Mammary epithelial cell (primary cell): ENCODE measurements at places on chromosomes 13 and 19. TPM values are rescaled to one million over a fixed set of nuclear protein-coding genes. Genes with fewer than 3 reads are reported as not detected.
A peak's percentile ranks its signal among the peaks of the same experiment; 100 is the strongest.

DNA sequence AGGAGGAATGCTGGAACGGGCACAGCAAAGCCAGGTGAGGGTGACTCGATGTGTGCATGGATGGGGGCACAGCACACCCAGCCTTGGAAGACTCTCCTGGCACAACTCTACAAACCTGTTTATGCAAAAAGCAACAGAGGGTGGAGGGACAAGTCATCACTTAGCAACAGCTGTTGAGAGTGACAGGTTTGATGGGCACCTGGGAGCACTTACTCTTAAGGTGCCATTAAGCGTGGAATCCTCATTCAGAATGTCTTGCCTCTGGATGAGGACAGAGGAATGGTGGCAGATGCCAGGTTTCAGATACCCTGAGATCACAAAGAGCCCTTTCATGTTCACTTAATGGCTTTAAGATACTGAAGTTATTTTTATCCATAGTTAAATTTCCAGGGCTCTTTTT, 97.0 kb downstream of the DCT start:
- DNase-seq: no peak

DNA sequence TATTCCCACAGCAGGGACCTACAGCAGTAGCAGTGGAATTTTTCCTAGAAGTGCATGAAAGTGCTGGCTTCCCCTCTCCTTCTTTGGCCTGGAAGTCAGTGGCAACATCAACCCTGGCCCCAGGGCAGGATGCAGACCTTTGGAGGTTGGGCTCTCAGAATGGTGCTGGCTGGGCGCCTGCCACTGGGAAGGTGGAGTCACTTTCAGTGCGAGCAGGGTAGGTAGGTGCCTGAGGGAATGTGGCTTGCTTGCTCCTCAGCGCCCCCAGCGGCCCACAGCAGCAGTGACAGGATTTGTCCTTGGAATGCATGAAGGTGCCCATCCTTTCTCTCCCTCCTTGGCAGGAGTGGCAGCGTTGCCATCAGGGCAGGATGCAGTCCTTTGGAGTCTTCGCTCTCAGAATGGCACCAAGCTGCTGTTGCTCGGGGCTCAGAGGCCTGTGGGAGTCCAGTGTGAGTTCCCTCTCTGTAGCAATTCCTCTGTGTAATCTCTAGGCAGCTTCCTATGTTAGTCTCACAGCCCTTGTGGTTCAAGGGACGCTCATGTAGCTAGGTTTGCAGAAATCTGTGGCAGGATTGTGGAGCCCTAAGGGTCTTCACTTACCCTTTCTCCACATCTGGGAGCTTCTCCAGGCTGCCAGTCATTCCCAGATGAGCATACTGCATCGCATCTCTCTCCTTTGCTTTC, 354.4 kb upstream of the DACH1 start:
- DNase-seq: peak; percentile 46

GRCh38 chr19:9917321-9917720, 19.0 kb downstream of the OLFM2 start:
- DNase-seq: peak; percentile 58

GRCh38 chr19:37951816-37952210, 44.8 kb downstream of the SIPA1L3 start:
- DNase-seq: no peak

DNA sequence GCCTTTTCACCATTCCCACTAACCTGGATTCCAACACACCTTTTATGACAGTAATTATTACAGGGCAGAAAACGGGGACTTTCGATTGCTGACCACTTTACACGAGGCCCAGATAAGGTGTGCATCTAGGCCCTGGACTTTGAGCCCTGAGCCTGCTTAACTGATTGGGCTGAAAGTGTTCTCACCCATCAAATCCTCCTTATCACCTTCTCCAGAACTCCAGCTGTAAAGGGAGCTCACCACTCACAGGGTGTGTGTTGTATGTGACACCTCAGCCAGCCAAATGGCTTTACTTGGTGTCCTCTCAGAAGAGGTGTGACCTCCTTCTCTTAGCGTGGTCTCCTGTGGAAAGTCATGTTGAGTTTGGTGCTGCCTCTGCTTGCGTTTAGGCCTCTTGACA, 36.5 kb downstream of the SIPA1L3 start:
- DNase-seq: no peak

DNA sequence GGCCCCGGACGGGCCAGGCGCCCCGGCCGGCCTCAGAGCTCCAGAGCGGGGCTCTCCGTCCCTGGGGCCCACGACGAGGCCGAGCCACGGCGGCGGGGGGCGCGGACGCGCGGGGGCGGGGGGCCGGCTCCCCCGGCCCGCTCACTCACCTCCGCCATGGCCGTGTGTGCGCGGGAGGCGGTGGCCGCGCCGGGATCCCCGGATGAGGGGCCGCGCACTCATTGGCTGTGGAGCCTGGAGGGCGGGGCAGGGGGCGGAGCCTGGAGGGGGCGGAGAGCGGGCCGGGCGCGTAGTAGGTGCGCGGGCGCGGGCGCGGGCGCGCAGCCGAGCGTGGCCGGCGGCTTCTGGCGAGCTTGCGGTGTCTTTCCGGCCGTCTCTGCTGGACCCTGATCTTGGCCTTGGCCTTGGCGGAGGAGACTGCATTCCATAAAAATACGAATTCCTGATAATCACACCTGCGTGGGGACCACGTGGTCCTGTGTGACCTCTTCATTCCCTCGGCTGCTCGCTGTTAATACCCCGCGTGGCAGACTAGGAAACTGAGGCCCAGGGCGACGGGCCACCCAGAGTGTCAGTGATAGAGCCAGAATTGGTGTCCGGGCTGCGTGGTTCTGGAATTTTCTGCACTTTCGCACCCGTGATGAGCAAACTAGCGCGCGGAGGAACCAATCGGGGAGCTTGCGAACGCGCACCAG, at the start of gene MIER2:
Gene MIER2 (minus strand): TSS at position 172 of the 695 bp plus-strand sequence. CDS start 14 bp downstream, at position 158.
- peak; percentile 64 for DNase-seq

DNA sequence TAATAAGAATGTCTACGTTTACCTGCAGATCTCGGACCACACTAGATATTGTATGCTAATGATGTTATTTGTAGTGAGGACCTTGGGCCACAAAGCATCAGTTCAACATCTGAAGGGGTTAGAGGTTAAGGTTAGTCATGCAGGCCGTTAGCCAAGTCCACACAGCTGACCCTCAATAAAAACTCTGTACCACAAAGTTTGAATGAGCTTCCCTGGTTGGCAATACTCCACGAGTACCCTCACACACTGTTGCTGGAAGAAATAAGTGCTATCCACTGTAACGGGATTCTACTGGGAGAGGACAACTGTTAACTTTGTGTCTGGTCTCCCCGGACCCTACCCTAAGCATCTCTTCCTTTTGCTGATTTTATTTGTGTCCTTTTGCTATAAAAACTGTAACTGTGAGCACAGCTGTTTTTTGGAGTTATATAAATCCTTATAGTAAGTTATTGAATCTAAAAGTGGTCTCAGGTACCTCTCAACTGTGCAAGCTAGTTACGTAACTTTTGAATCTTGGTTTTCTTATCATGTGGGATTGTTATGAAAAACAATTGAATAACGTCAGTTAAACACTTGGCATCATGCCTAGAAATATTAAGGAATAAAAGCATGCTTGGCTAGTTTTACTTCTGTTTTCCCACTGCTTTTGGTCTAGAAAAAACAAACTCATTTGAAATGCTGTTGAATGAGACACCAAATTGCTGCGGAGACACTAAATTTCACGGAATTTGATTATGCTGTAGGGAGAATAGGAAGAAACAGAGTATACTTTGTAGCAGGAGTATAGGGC, 181.5 kb downstream of the DNAJC3 start:
- DNase-seq: no peak

GRCh38 chr13:20824762-20825476, 51.2 kb upstream of the EEF1AKMT1 start:
- no peak for DNase-seq

DNA sequence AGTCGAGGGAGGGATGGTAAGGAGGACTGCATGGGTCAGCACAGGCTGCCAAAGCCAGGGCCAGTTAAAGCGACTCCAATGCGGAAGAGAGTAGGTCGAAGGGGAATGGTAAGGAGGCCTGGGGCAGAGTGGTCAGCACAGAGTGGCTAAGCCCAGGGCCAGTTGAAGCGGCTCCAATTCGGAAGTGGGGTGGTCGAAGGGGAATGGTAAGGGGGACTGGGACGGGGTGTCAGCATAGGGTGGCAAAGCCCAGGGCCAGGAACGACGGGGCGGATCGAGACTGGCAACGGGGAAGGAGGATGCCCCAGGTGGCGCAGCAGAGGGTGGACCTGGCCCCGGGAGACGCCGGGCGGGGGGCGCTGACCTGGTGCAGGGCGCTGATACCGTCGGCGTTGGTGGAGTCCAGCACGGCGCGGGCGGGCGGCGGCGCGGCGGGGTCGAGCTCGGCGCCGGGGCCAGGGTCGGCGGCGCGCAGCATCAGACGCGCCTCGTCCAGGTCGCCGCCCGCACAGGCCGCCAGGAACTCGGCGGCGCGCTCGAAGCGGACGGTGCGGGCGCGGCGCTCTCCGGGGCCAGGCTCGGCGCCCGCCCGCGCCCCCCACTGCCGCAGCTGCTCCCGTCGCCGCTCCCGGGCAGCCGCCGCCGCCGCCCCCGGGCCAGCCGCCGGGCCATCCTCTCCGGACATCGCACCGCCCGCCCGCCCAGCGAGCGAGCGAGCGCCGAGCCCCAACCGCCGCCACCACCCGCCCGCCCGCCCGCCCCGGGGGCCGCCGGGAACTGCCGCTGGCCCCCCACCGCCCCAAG, at the start of gene PPP1R12C:
Gene PPP1R12C (minus strand): TSS at position 779 of the 804 bp plus-strand sequence. CDS start 94 bp downstream, at position 685.
- DNase-seq: no peak

DNA sequence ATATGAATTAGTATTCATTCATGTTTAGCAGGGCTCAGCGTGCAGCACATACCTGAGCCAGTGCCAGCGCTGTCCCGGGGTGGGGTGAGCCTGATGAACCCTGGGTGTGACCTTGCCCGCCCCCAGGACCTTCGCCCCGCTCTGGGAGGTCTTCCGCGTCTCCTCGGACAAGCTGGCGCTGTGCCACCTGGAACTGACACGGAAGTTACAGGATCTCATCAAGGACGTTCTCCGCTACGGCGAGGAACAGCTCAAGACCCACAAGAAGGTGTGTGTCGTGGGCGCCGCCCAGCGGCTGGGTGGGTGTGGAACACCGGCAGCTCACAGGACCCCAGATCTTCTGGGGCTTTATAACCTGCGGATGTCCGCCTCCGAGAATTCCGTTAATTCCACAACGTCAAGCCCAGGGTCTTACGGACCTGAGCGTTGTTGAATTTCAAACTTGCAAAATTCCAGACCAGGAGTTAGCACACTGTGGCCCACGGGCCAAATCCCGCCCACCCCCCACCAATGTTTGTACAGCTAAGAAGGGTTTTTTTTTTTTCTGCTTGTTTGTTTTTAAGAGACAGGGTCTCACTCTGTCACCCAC, 15.4 kb downstream of the FCHO1 start:
- peak; percentile 68 for DNase-seq

- peak; percentile 52 for DNase-seq
Measured at GRCh38 chr13:23778879-23779278, 110.3 kb downstream of the MIPEP start.

GRCh38 chr19:4633140-4633967, 6.0 kb upstream of the TNFAIP8L1 start:
- peak; percentile 84 for DNase-seq

GRCh38 chr13:97257800-97258799, 36.0 kb downstream of the MBNL2 start:
- peak; percentile 79 for DNase-seq

DNA sequence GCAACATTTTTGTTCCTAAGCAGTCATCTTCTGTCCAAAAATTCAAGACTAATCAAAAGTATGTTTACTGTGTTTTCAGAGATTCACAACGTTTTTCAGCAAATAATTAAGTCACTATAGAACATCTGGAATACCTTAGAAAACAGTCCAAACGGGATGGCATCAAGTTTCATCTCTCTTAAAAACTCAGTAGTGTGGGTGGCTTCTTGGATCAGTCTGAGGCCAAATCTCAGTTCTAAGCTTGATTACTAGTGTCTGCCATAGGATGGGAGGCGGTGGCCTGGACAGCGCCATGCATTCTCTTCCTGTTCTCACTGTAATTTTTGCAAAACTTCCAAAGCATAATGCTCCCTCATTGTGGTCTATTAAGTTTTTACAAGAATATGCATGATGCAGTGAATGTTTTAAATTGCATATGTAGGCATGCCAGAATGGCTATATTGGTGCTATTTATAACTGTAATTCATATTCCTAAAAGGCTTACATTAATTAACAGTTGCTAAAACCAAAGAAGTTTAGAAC, 37.1 kb downstream of the ANKRD10 start:
- no peak for DNase-seq

DNA sequence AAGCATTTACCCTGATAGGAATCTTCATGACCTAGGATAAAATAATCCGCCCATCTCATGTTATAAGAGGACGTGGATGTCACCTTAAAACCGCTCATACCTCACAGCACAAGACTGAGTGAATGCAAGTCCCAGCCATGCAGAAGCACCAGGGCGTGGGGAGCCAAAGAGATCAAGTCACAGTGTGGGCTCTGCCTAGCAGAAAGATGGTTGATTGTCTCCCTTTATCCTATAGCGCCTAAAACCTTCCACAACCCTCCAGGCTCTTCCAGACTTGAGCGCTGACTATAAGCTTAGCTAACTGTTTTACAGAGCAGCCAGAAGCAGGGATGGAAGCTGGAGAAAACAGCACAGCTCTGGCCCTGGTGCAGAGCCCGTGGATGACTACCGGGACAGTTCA, 6.8 kb upstream of the ANKRD10 start:
- no peak for DNase-seq

- no peak for DNase-seq
Measured at GRCh38 chr19:1076046-1076386, 9.0 kb downstream of the ARHGAP45 start.

DNA sequence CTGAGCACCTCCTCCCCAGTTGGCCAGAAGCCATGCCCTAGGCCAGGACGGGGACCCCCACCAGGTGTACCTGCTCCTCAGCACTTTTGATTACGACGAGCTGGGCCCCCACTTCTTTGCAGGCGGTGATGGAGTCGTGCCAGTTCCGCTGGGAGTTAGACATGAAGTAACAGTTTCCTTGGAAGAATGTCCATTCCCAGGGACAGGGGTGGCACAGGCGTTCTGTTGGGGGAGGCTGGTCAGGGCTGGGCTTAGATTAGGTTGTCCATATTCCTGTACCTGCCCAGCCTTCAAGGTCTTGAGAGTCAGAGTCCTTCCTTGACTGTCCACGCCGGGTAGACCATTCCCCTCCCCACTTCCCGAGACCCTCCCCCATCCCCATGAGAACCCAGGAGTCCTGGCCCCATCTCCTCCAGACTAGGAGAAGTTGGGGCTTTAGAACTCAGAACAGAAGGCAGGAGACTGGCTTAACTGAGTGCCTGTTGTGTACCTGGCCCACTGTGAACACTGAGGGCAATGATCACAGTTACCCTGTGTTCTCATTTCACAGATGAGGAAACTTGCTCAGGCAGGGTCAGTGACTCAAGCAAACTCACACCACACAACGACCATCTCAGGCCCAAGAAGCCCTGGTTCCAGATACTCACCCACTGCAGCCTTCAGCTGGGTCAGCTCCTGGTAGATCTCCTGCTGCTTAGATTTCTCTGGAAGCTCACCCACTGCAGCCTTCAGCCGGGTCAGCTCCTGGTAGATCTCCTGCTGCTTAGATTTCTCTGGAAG, 2.3 kb downstream of the CD209 start:
- DNase-seq: no peak

- DNase-seq: no peak
Measured at GRCh38 chr13:33158816-33159215, 126.7 kb downstream of the STARD13 start.

ZBTB32 gene
- total RNA-seq: not detected in 2 replicates

POU4F1 gene
- total RNA-seq: not detected

MTUS2 gene
- total RNA-seq: 0.16 TPM in 1 of 2 replicates, not detected in the other

ZFP14 gene
- total RNA-seq: 0.56 and 0.73 TPM in 2 replicates

HAUS8 gene
- total RNA-seq: 1.2 TPM

C19orf33 gene
- 162 and 237 TPM in 2 replicates for total RNA-seq

CLDN10 gene
- not detected in 2 replicates for total RNA-seq

N4BP2L1 gene
- total RNA-seq: 1.3 and 2.0 TPM in 2 replicates

TMEM259 gene
- total RNA-seq: 152 and 165 TPM in 2 replicates

ZNF134 gene
- 21.7 and 24.8 TPM in 2 replicates for total RNA-seq

DCT gene
- total RNA-seq: not detected in 2 replicates

RGCC gene
- 0.59 and 1.4 TPM in 2 replicates for total RNA-seq

FOXA3 gene
- not detected in 2 replicates for total RNA-seq

PCDH8 gene
- under 0.01 TPM for total RNA-seq

AMER2 gene
- not detected for total RNA-seq
